Stimulated activated memory B cell treated with anti-CD40 and anti-IgM and Interleukin-4, amounts not matched to agents 10 μg/mL and 1 μg/mL and 100 μg/mL, for 72 hours (primary cell): ENCODE measurements at places on chromosomes 7 and 10.

GRCh38 chr10:125691160-125691981 is 8.4 kb upstream of the TEX36 start:
- no peak for ATAC-seq

- no peak for ATAC-seq
These were observed 62.4 kb downstream of the COPG2 start for GRCh38 chr7:130606161-130606560.

DNA sequence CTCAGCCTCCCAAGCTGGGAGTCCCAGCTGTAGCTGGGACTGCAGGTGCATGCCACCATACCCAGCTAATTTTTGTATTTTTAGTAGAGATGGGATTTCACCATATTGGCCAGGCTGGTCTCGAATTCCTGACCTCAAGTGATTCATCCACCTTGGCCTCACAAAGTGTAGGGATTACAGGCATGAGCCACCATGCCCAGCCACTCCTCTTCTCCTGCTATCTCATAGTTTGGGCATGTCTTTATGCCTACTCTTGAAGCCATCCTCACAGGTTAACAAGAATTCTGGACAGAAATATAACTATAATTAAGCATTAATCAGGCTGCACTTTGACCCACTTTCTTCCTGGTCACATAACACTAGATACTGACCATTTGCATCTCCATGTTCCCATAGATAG is 28.6 kb upstream of the C10orf67 start:
- no peak for ATAC-seq

DNA sequence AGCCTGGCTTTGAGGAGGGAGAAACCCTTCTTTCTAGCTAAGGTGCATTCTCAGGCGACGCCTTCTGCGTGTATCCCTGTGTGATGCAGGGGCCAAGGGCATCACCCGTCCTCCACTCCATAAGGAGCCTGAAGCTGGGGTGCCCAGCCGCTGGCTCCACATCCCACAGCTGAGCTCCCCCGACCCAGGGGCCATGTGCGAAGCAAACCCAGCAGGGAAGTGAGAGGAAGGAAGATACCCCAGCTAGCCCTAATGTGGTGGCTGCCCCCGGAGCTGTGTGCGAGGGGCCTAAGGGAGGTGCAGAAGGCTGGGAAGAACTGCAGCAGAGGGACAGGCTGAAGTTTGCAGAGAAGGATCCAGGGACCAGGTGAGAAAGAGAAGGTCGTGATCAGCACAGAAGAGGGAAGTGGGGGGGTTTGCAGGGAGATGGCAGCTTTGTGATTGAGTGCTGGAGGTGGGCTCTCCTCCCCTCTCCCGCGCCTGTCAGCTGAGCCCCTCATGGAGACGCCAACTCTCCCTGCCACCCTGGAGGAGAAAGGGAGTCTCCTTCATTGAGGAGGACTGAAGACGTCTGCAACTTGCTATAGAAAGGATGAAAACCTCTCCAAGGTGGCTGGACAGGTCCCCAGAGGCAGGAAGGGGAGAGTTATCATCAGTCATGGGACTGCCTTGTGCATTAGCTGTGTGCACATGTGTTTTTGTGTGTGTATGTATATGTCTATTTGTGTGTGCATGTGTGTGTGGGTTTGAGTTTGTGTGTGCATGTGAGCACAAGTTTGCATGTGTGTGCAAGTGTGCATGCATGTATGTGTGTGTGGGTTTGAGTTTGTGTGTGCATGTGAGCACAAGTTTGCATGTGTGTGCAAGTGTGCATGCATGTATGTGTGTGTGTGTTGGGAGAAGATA is 3.5 kb upstream of the CALML5 start:
- no peak for ATAC-seq

- ATAC-seq: no peak
These were observed 104.2 kb upstream of the MKI67 start for GRCh38 chr10:128230401-128230800.

- ATAC-seq: peak; percentile 39
These were observed 219.5 kb downstream of the GLI3 start for GRCh38 chr7:42017349-42017986.

DNA sequence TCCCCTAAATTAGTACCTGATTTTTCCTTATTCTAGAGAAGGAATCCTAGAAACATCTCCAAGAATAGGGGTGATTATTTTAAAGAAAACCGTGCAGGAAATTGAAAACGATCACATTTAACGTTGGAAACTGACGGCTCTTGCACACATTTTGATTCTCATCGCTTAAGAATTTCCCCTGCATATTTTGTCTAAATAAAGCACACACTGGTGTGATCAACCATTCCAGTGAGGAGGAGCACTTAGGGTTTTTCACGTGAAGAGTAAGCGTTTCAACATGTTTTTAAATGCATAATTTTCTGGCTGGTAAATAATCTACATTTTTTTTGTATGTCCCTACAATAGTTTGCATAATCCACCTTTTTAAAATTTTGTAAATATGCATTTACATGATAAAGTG is 229.7 kb upstream of the PFKP start:
- ATAC-seq: no peak

- ATAC-seq: no peak
These were observed 6.8 kb downstream of the HILPDA start for GRCh38 chr7:128462460-128462859.

- no peak for ATAC-seq
These were observed 15.6 kb downstream of the ASB13 start for GRCh38 chr10:5650664-5651387.

DNA sequence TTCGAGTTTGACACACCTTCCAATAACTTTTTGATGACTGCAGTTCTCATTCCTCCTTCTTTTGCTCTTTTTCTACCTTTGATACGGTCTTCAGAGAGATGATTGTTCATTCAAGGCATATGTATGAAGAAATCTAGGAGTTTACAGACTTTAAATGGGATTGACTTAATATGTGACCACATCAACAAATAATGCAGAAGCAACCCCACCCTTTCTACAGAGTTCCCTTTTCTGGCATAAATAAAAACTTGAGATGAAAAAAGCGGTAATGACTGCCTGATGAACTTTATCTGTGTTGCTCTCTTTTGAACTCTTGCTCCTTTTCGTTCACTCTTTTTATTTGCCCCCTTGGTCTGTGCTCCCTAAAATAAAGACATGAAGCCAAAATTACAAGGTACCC is 161.7 kb downstream of the C7orf25 start:
- ATAC-seq: no peak

DNA sequence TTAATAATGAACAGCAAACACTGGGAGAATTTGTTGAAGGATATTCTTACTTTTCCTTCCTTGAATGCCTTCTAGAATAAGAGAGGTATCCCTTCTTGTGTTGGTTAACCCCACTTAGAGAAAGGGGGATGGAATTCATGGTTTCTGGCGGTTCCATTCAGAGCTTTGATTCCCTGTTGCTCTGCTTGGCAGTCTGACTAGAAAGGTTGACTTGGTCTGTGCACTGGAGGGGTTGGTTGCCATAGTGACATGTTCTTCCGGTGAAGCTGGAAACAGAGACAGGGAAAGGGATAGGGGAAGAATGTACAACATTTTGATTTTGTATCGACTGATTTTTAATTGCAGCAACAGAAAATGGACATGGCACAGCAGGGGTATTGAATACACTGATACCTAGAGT is 2.5 kb downstream of the TMEM178B start:
- ATAC-seq: no peak

DNA sequence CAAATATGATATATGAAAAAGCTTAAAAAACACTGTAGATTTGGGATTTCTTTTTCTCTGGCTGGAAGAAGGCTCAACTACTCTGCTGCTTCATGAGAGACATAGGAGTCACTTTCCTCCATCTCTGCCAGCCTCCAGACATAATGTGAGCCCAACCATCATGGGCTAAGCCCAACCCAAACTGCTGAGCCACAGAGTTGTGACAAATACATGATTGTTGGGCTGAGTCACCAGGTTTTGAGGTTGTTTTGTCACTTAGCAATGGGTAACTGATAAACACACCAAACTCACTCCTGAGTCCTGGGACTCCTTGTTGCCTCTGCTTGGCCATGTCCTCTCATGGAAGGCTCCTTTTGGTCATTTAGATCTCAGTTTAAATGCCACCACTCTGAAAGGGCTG is 381.8 kb upstream of the FZD8 start:
- ATAC-seq: no peak

DNA sequence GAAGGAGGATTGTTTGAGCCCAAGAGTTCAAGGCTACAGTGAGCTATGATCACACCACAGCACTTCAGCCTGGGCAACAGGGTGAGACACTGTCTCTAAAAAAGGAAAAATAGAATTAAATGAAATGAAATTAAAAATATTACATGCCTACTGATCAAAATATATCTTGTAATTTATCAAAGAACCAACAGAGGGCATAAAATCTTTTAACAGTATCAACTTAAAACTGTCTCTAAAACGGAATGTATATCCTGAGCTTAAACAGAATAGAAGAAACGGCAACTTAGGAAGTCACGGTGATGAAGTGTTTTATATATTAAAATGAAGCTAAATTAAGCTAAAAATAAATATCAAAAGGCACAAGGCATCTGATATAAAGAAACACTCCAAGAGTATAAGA is 78.8 kb downstream of the MTPAP start:
- no peak for ATAC-seq
